ENCODE measurements at places on chromosomes 3 and 15.
A peak's percentile ranks its signal among the peaks of the same experiment; 100 is the strongest.

- DNase-seq: no peak
Measured at GRCh38 chr3:127524296-127524896, 66.1 kb downstream of the TPRA1 start.

- no peak for DNase-seq
Measured at GRCh38 chr3:157416347-157417087, 20.1 kb upstream of the PTX3 start.

DNA sequence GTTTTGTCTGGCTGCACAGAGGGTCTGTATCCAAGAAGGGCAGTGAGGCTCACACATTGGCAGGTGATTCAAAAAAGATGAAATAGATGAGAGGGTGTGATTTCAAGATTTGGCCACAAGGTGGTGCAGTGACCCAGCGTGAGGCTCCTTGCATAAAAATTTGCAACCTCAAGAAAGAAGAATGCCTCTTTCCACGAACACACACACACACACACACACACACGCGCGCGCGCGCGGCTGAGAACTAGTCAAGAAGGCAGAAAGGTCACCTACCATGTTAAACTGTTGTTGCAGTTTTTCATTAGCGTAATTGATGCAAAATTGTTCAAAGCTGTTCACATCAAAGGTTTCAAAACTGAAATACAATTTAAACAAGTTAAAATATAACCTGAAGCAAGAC, 39.2 kb downstream of the MYO5C start:
- DNase-seq: peak; percentile 56

- no peak for DNase-seq
Measured at GRCh38 chr3:53051929-53052328, 6.1 kb upstream of the SFMBT1 start.

DNA sequence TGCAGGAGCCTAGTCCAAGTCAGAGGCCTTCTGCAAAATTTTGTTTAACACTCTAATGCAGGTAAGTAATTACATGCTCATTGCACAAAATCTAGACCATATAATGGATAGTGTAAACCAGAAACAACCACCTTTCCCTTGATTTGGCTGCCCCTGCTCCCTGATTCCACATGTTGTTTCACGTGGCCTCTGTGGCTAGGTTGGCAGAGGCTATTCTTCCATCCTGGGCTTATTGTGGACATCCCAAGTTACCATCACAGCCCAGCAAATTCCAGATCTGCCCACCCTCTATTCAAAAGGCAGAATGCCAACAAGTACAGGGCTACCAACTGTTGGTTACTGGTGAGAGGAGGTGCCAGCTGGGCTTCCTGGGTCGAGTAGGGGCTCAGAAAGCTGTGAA, 794.5 kb upstream of the GRM7 start:
- DNase-seq: no peak

DNA sequence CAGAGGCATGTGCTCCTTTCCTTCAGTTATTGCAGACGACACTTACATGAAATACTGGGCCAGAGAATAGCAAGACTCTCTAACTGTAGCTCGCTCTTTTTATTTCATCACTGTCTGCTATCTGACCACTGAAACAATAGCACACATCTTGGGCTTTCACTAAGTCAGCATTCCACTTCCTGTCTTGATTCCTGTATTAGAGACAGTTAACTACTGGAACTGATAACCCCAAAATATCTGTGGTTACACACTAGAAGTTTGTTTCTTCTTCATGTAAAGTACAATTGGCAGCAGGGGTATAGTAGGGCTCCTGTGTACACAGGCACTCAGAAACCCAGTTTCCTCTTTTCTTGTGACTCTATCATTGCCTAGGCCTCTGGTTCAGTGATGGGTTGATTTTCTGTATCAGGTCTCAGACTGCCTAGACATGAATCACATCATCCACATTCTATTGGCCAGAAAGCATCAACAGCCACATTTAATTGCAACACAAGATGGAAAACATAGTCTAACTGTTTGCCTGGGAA, 230.2 kb upstream of the CD96 start:
- no peak for DNase-seq

DNA sequence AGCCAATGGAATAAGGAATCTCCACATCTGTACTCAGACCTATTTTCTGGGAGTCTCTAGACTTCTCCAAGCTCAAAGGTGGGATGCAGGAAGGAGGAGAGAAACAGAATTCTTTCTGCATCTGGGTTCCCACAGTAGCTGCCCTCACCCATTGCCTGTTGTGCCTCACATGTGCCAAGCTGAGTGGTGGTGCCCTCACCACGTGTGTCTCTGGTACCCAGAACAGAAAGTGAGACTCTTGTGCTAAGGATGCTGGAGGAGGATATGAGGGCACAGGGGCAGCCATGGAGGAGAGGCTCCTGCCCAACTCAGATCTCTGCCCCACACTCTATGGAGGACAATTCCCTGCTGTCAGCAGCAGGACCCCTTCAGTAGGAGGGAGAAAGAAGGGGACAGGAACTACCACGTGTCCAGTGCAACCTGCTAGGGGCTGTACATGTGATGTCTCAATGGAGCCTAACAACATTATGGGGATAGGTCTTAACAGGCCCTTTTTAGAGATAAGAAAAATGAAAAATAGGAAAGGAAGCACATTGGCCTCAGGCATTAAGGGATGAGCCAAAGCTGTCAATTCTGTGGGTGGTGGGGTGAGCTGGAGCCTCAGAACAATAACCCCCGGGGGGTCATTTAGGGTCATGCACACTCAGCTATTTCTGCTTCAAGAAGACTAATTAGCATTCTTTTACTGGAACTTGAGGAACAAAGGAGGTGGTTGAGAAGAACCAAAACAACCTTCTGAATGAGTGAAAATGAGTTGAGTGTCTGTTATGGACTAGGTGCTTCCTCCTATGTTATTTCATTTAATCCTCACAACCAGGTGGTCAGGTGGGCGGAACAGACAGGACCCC, 16.3 kb upstream of the NOX5 start:
- no peak for DNase-seq

- no peak for DNase-seq
Measured at GRCh38 chr3:131200636-131201199, 174.0 kb downstream of the NEK11 start.

GRCh38 chr15:84151205-84151931, 84.2 kb upstream of the GOLGA6L4 start:
- no peak for DNase-seq

- DNase-seq: no peak
Measured at GRCh38 chr3:197021231-197021630, 8.4 kb downstream of the MELTF start.

DNA sequence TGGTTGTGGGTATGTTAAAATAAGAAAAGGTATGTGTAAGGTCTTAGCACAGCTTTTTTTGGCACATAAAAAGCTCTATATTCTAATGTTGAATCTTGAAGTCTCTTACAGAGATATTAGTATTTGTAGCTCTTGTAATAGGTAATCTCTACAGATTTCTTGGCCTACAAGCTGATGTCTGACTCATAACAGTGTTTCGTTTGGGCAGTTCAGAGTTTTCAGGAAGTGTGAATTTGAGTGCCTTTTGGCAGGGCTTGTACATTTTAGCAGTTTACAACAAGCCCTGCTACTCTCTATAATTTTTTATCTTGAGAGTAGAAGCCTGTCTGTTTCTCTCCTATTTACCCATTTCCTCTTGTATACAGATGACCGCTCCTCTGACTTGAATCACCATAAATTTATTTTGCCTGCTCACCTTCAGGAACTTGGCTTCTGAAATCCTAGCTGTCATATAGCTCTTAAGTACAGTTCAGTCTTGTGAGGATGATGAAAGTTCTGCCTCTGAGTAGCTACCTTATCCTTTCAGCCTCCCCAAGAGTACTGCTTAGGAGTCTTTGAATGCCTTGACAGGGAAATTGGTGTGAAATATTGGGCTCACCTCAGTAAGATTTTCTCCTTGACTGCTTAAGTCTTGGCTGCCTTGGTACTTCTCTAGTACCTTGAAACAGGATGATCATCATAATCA, 419.9 kb upstream of the RARB start:
- no peak for DNase-seq

- DNase-seq: no peak
Measured at GRCh38 chr3:5341610-5342009, 154.1 kb downstream of the EDEM1 start.
